ENCODE measurements at places on chromosomes 7 and 10. TPM values are rescaled to one million over a fixed set of nuclear protein-coding genes. Genes with fewer than 3 reads are reported as not detected.

Gene PILRB
- polyA plus RNA-seq: 391 TPM

Gene HIPK2
- polyA plus RNA-seq: 4.9 TPM

Gene PAX4
- polyA plus RNA-seq: not detected

Gene MMRN2
- polyA plus RNA-seq: 1.0 TPM

Gene EPO
- polyA plus RNA-seq: not detected

Gene OLAH
- not detected for polyA plus RNA-seq

Measured in B cell (primary cell).